ENCODE measurements at places on chromosomes 6 and 20. TPM values are rescaled to one million over a fixed set of nuclear protein-coding genes. Genes with fewer than 3 reads are reported as not detected.

The IRAK1BP1 gene
- polyA plus RNA-seq, result 15.7 TPM

GRCh38 chr6:88869263-88870020, 94.0 kb downstream of the RNGTT start:
- H3K4me1 ChIP-seq, result no peaks in the 10 kb centered on the region
- H3K27ac ChIP-seq, result no peak overlapping the region
- H3K4me3 ChIP-seq, result no peak overlapping the region
- no peak for DNase-seq
- H3K27me3 ChIP-seq, result no peaks in the 10 kb centered on the region

DNA sequence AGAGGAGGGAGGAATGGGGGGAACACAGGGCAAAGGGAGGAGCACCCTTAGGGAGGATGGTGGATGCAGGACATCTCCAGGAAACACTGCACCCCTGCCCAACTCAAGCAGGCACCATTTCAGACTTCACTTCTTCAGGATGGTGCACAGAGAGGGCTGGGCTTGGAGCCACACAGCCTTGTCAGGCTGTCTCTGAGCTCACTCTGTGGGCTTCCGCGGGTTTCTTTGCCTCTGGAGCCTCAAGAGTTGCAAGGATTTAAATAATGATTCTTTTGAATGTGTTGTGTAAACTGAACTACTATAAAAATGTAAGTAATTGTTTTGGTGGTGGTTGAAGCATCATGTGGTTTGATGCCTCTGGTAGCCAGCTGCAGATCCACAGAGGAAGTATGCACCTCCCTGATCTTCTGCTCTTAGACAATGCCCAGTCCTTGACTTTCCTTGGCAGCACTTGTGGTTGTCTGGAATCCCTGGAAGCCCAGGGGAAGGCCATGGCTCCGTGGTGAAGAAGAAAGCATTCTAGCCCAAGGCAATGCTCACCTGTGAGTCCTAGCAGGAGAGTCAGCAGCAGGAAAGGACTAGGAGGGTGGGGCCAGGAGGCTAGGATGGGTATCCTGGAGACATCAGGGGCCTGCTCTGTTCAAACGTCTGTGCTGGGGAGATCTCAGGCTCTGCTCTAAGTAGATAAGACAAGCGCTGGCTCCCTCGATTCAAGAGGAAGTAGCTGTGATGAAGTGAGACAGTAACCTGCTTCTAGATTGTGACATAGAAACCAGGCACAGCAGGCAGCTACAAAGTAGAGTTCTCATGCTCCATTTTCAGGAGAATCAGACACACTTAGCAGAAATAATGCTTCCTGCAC, 50.2 kb upstream of the SIRPG start:
- DNase-seq, result no peak
- peaks cover 24% of the 10 kb centered on the region for H3K27me3 ChIP-seq
- peaks cover 3% of the 10 kb centered on the region for H3K4me1 ChIP-seq
- no peak overlapping the region for H3K4me3 ChIP-seq
- no peak overlapping the region for H3K27ac ChIP-seq
- no peaks in the 10 kb centered on the region for H3K36me3 ChIP-seq

DNA sequence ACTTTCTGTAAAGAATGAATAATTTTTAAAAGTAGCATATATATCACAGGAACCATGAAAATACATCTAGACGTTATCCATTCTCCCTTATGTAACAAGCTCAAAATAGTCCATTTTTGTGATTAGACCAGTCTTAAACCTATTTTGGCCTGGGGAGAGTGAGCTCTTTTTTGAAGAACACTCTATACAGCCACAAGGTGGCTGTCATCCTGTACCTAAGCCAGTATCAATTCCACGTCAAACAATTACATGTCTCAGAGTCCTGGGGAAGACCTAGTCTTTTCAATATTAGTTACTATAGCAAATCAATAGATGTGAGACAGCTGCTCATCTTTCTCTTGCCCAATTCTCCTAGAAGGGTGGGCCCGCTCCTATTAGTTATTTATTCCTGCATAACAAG, 28.4 kb downstream of the FBXO5 start:
- no peaks in the 10 kb centered on the region for H3K4me1 ChIP-seq
- no peak overlapping the region for H3K27ac ChIP-seq

DNA sequence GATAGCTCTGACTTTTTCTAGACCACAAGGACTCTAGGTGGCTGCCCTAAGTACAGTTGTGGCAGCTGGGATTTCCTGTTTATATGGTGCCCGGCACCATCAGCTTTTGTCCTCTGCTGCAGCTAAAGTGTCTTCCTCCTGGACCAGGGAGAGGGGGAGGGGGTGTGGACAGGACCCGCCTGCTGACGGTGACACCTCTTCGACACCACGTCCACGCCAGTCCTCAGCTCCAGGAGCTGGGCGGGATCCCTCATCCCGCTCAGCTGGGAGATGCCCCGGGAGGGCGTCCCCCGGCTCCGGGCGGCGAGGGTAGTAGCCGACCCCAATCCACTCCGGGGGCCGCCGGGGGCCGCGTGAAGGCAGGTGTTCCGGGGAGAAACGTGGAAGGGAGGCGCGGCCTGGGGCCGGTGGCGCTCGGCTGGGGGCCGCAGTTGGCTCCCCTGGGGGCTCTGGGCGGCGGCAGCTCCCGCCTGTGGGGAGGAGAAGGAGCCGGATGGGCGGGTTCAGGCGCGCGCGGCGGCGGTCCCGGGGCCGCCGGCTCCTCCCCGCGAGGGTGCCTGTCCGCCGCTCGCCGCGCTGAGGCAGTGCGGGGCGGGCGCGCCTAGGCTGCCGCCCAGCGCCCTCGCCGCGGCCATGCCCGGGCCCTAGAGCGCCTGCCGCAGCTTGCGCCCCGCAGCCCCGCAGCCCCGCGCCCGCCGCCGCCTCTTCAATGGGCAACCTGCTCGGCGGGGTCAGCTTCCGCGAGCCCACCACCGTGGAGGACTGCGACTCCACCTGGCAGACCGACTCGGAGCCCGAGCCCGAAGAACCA, at the start of gene OGFRL1:
TSS of gene OGFRL1 (plus strand) at position 584 of the 811 bp plus-strand sequence. CDS start at position 710, 126 bp downstream.
- peak within 1 kb of the TSS; percentile 98 for H3K27ac ChIP-seq
- peak; percentile 97 for DNase-seq
- peaks cover 54% of the 10 kb centered on the region for H3K4me1 ChIP-seq
- no peaks in the 10 kb centered on the region for H3K27me3 ChIP-seq
- peak within 1 kb of the TSS; percentile 77 for H3K4me3 ChIP-seq

GRCh38 chr6:161407115-161407514, 133.3 kb upstream of the AGPAT4 start:
- H3K27ac ChIP-seq, result no peak overlapping the region
- no peak for DNase-seq
- H3K36me3 ChIP-seq, result no peaks in the 10 kb centered on the region
- H3K27me3 ChIP-seq, result no peaks in the 10 kb centered on the region

- H3K4me1 ChIP-seq, result no peaks in the 10 kb centered on the region
- peak; percentile 19 for DNase-seq
- no peaks in the 10 kb centered on the region for H3K36me3 ChIP-seq
- no peak overlapping the region for H3K4me3 ChIP-seq
- no peak overlapping the region for H3K27ac ChIP-seq
Observed at GRCh38 chr6:145587334-145587733, 148.0 kb downstream of the EPM2A start.

- H3K4me3 ChIP-seq, result no peak overlapping the region
- H3K27me3 ChIP-seq, result no peaks in the 10 kb centered on the region
- H3K36me3 ChIP-seq, result no peaks in the 10 kb centered on the region
- H3K4me1 ChIP-seq, result no peaks in the 10 kb centered on the region
- DNase-seq, result no peak
- H3K27ac ChIP-seq, result no peak overlapping the region
Observed at GRCh38 chr6:68247782-68248181, 387.3 kb upstream of the ADGRB3 start.

DNA sequence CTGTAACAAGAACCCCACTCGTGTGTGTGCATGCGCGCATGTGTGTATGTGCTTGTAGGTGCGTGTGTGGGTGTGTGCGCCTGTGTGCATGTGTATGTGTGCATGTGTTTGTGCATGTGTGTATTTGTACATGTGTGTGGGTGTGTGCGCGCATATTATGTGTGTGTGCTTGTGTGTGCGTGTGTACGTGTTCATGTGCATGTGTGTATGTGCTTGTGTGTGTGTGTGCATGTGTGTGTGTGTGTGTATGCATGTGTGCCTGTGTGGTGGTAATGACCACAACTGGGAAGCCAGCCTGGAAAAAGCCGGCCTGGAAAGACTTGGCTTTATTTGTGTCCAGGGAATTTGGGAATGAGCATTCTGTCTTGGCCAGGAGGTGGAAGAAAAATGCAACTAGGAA, 157.5 kb downstream of the PAX1 start:
- H3K36me3 ChIP-seq, result no peaks in the 10 kb centered on the region
- H3K4me3 ChIP-seq, result no peak overlapping the region
- H3K4me1 ChIP-seq, result no peaks in the 10 kb centered on the region
- H3K27me3 ChIP-seq, result no peaks in the 10 kb centered on the region
